ENCODE measurements at places on chromosomes 12 and 14. TPM values are rescaled to one million over a fixed set of nuclear protein-coding genes. Genes with fewer than 3 reads are reported as not detected.

- H3K4me3 ChIP-seq, result no peak overlapping the region
- no peak for DNase-seq
- H3K27ac ChIP-seq, result no peak overlapping the region
- no peaks in the 10 kb centered on the region for H3K4me1 ChIP-seq
- H3K36me3 ChIP-seq, result no peaks in the 10 kb centered on the region
These were observed 579.1 kb downstream of the PRKD1 start for GRCh38 chr14:29348504-29348903.

- H3K4me1 ChIP-seq, result no peaks in the 10 kb centered on the region
- H3K36me3 ChIP-seq, result no peaks in the 10 kb centered on the region
- DNase-seq, result no peak
- no peaks in the 10 kb centered on the region for H3K27me3 ChIP-seq
- no peak overlapping the region for H3K4me3 ChIP-seq
These were observed 170.0 kb downstream of the KLHL28 start for GRCh38 chr14:44791730-44792129.

DNA sequence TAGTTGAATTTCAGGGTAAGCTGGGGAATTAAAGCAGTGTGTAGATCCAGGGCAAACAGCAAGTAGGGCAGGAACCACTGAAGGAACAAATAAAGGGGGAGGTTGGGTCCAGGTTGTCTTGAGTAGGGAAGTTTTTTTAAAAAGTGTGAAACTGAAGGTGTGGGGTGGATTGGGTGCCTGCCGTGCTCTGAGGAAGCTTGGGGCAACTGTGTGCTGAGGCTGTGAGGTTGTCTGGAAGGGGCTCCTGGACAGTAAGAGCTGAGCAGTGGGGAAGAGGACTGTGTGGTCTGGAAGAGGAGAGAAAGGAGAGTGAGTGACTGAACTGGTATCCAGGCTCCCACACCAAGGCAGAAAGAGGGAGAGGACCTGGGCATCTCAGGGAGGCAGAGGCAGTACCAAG lies 10.9 kb upstream of the GPR162 start:
- no peak overlapping the region for H3K27ac ChIP-seq
- no peak overlapping the region for H3K4me3 ChIP-seq
- H3K36me3 ChIP-seq, result no peaks in the 10 kb centered on the region
- no peaks in the 10 kb centered on the region for H3K4me1 ChIP-seq
- DNase-seq, result no peak
- peaks cover 11% of the 10 kb centered on the region for H3K27me3 ChIP-seq

The FAM186B gene
- total RNA-seq, result not detected

DNA sequence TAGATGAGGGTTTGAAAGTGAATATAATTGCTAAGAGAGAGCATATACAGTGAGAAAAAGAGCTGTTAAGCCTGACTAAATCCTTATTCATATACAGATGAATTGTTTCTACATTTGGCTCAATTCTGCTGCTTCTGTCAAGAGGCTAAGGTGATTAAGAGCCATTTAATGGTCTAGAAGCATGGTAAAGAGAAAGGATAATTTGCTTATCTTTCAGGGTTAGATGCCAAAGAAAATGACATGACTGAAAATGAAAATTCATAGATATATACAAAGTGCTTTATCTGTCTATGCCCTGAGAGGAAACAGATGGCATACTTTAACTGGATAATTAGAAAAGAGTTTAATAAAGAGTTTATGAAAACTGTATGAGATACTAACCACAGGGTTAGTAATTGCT lies 834.9 kb downstream of the SLC6A15 start:
- no peak for DNase-seq
- no peak overlapping the region for H3K4me3 ChIP-seq
- H3K27ac ChIP-seq, result no peak overlapping the region
- no peaks in the 10 kb centered on the region for H3K36me3 ChIP-seq
- no peaks in the 10 kb centered on the region for H3K27me3 ChIP-seq

- H3K4me3 ChIP-seq, result no peak overlapping the region
- no peak overlapping the region for H3K27ac ChIP-seq
- peak; percentile 78 for DNase-seq
These were observed 1.1 kb downstream of the INHBE start for GRCh38 chr12:57456145-57456700.

DNA sequence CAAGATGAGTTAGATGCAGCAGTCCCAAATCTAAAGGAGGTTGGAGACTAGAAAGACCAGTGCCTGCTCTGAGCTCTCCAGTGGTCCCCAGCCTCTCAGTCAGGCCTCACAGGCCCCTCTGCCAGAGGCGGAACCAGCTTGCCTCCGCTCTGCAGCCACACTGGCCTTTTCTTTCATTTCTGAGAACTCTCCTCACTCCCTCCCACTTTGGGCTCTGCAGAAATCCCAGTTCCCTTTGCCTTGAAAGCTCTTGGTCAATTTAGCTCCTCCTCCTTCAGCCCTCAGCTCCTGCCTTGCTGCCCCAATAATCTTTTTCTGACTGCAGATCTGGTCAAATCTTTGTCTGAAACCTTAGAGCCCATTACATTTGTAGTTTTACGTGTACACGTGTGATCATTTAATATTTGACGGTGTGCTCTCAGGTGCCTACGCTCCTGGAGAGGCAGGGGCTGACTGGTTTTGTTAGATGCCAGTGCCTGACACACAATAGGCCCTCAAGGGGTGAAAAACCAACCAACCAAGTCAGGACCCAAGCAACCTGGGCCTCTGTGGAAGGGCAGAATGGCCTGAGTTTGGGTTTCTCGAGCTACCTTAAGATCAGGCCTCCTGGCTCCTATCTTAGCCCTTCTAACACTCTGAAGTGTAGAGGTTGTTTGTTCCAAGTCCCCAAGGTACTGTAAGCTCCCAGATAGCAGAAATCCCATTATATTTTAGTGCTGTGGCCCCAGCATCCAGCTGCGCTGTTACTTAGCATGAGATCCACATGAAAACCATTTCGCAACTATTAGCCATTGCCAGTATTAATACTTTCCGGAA lies 1.1 kb upstream of the NUDT4 start:
- H3K4me3 ChIP-seq, result no peak overlapping the region
- H3K27me3 ChIP-seq, result no peaks in the 10 kb centered on the region
- H3K36me3 ChIP-seq, result no peaks in the 10 kb centered on the region
- peaks cover 24% of the 10 kb centered on the region for H3K4me1 ChIP-seq

The TMEM121 gene
- 1.3 TPM for total RNA-seq

GRCh38 chr12:107584563-107584962 lies 101.0 kb upstream of the PWP1 start:
- no peak overlapping the region for H3K27ac ChIP-seq
- no peak for DNase-seq
- H3K27me3 ChIP-seq, result peaks cover 59% of the 10 kb centered on the region
- H3K36me3 ChIP-seq, result no peaks in the 10 kb centered on the region
- no peak overlapping the region for H3K4me3 ChIP-seq

DNA sequence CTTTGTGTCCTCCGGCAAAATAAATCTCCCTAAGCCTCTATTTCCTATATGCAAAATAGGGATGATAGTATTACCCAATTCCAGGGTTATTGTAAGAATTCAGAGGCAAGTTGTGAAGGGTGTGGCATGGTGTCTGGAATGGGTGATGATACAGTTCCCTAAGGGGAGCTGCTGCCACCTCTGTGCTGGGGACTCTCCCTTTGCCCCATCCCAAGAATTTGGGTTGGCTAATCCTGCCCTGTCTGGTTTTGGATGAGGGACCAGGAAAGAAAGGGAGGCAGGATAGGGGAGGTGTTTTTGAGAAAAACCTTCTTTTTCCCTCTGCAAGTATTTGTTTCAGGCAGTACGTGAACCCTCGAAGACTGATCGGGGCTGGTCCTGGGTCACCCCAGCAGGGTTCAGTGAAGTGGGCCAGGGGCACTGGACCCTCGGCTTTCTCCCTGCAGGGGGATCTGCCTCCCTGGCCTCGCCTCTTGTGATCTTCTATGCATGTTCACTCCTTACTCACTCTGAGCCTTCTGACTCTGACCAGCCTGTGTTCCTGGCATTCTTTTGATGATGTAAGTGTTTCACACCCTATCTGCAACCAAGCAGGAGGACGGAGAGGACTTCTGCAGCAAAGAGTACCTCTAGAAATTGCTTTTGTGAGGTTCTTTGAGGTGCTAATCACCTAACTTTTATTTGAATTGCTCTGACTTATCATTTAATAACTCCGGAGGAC lies 60.8 kb downstream of the RASSF3 start:
- peak overlapping the region; percentile 82 for H3K27ac ChIP-seq
- H3K4me1 ChIP-seq, result peaks cover 99% of the 10 kb centered on the region
- peak; percentile 77 for DNase-seq
- H3K4me3 ChIP-seq, result no peak overlapping the region
- no peaks in the 10 kb centered on the region for H3K36me3 ChIP-seq

DNA sequence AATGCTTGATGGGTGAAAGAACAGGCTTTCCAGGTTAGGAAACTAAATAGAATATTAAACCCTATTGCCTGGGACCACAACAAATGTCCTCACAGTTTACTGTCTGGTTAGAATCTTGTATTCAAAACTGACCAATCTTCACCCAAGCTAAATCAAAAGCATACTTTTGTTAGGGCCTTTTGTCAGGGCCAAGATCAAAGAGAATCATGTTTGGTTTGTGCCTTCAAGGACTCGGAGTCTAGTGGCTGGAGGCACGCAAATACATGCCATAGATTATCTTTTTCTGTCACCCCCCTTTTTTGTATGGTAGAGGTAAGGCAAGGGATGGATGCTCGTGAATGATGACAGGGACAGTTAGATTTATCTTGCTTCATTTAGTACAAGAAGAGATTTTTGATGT lies 51.1 kb upstream of the AKAP6 start:
- no peaks in the 10 kb centered on the region for H3K4me1 ChIP-seq
- no peak for DNase-seq
- no peak overlapping the region for H3K4me3 ChIP-seq
- H3K36me3 ChIP-seq, result no peaks in the 10 kb centered on the region
- no peaks in the 10 kb centered on the region for H3K27me3 ChIP-seq
- H3K27ac ChIP-seq, result no peak overlapping the region

- no peak for DNase-seq
- no peak overlapping the region for H3K4me3 ChIP-seq
- H3K36me3 ChIP-seq, result no peaks in the 10 kb centered on the region
- H3K27me3 ChIP-seq, result no peaks in the 10 kb centered on the region
These were observed 406.9 kb upstream of the CLEC14A start for GRCh38 chr14:38662781-38663180.

- H3K4me3 ChIP-seq, result no peak overlapping the region
- no peak overlapping the region for H3K27ac ChIP-seq
- H3K36me3 ChIP-seq, result no peaks in the 10 kb centered on the region
- H3K27me3 ChIP-seq, result no peaks in the 10 kb centered on the region
- no peak for DNase-seq
These were observed 31.0 kb downstream of the SAMD4A start for GRCh38 chr14:54597795-54598443.

- no peaks in the 10 kb centered on the region for H3K27me3 ChIP-seq
- no peak for DNase-seq
- H3K27ac ChIP-seq, result peak overlapping the region; percentile 60
These were observed 876 bp downstream of the LUM start for GRCh38 chr12:91110311-91110924.

The GALNT8 gene
- not detected for total RNA-seq

GRCh38 chr12:51695241-51696010 lies 104.4 kb downstream of the SCN8A start:
- H3K27ac ChIP-seq, result no peak overlapping the region
- no peak overlapping the region for H3K4me3 ChIP-seq
- H3K36me3 ChIP-seq, result no peaks in the 10 kb centered on the region
- no peaks in the 10 kb centered on the region for H3K4me1 ChIP-seq
- DNase-seq, result no peak

- H3K27me3 ChIP-seq, result no peaks in the 10 kb centered on the region
- no peak for DNase-seq
- no peaks in the 10 kb centered on the region for H3K4me1 ChIP-seq
- H3K4me3 ChIP-seq, result no peak overlapping the region
These were observed 71.4 kb downstream of the ADAMTS20 start for GRCh38 chr12:43480591-43480990.

The RNU6-8 gene
- not detected for total RNA-seq

The IKZF4 gene
- 2.9 TPM for total RNA-seq

- H3K36me3 ChIP-seq, result peaks cover 68% of the 10 kb centered on the region
- H3K4me1 ChIP-seq, result peaks cover 13% of the 10 kb centered on the region
- H3K27ac ChIP-seq, result no peak overlapping the region
- no peaks in the 10 kb centered on the region for H3K27me3 ChIP-seq
- no peak overlapping the region for H3K4me3 ChIP-seq
These were observed 64.7 kb downstream of the VEZT start for GRCh38 chr12:95282266-95282665.

DNA sequence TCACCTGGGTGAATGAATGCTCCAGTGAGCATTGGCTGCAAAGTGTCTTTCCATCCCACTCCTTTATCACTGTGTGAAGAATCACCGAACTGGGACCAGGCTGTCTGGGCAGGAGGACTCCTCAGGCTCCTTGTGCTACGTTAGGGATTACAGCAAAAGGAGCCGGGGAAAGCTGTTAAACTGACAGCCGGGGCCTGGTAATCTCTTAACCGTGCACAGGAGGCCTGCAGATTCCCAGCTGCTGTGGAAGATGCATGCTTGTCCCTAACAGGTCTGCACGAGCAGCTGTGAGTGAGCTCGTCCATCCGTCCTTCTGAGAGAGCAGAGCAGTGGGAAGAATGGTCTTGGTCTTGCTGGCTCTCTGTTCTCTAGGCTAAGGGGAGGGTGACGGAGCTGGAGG lies 231.5 kb downstream of the AACS start:
- H3K27me3 ChIP-seq, result no peaks in the 10 kb centered on the region
- DNase-seq, result no peak
- H3K36me3 ChIP-seq, result no peaks in the 10 kb centered on the region
- no peaks in the 10 kb centered on the region for H3K4me1 ChIP-seq
- H3K27ac ChIP-seq, result no peak overlapping the region

The TSPAN8 gene
- total RNA-seq, result 132 TPM

GRCh38 chr14:101908795-101909194 lies 55.6 kb upstream of the DYNC1H1 start:
- H3K36me3 ChIP-seq, result peaks cover 98% of the 10 kb centered on the region

The CNTN1 gene
- 39.1 TPM for total RNA-seq

DNA sequence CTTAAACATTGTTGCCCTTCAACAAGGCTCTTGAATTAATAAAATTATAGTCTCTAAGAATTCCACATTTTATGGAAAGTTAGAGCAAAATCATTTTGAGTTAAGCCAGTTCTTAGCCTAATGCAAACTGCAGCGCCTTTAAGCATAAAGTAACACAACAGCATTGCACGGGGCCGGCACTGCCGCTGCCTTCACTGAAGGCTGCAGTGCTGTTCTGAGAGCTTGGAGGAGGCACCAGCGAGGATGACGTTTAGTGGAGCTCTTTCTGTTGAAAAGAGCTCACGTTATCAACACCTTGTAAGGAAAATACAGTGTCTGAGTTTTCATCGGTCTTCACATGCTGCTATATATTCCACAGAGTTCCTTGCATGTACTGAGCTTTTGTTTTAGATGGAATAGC lies 38.3 kb upstream of the DYNC1H1 start:
- H3K27ac ChIP-seq, result no peak overlapping the region
- peaks cover 5% of the 10 kb centered on the region for H3K4me1 ChIP-seq
- H3K4me3 ChIP-seq, result no peak overlapping the region

GRCh38 chr14:73252491-73253322 lies 15.4 kb downstream of the PAPLN start:
- no peak overlapping the region for H3K4me3 ChIP-seq
- no peaks in the 10 kb centered on the region for H3K4me1 ChIP-seq
- H3K36me3 ChIP-seq, result peaks cover 44% of the 10 kb centered on the region
- H3K27me3 ChIP-seq, result no peaks in the 10 kb centered on the region
